ENCODE measurements at places on chromosomes 5 and 9.

DNA sequence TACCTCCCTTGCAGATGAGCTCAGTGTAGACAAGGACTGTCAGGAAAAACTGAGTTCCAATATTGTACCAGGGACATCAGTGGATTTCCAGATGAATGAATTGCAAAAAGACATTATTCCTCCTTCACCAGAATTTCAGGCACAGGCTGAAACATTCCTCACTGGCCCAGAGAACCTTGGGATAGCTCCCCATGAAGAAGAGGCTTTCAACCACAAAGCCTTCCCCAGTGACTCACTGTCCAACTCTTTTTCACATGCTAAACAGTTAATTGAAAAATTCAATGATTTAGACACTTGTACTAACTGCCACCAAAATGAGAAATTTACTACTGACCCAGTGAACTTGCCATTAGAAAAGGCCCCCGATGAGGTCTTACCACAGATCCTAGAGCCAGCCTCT, 144.5 kb downstream of the UNC13B start:
- no peak for DNase-seq

GRCh38 chr9:6715755-6716643, 41.8 kb upstream of the KDM4C start:
- DNase-seq, result peak; percentile 29

GRCh38 chr5:173884402-173885053, 3.6 kb upstream of the CPEB4 start:
- DNase-seq, result peak; percentile 11

DNA sequence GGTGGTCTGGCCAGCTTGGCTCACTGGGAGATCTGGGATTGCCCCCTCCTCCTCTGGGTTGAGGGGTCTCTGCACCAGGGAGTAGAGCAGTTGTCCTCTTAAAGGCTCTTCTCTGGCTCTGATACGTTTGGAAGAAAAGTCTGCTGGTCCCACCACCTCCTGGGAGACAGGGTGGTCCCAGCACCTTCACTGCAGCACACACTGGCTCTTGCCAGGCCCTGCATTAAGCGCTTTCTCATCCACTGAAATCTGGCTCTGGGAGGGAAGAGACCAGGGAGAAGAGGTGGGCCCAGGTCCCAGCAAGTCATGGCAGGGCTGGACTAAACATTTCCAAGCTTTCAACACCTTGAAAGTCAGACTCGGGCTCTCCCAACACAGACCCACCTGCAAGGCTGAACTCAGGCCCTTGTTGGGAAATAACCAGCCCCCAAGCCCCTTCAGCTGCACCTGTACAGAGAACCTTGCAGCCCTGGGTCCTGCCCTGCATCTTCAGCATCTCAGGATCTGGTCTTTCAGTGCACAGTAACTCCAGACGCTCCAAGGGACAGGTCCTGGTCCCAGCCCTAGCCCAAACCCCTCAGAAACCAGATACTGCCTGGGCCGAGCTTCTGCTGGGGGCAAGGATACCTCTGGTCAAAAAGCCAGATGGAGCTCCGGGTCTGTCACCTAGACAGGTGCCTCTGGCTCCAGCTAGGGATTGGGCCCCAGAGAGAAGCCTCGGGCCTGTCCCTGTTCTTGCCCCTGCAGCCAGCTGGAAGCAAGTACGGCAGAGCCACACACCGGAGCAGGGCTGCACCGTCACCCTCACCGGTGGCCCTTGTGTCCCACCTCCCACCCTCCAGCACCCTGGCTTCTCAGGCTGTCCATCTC, 134.5 kb downstream of the DAB2IP start:
- DNase-seq, result no peak

DNA sequence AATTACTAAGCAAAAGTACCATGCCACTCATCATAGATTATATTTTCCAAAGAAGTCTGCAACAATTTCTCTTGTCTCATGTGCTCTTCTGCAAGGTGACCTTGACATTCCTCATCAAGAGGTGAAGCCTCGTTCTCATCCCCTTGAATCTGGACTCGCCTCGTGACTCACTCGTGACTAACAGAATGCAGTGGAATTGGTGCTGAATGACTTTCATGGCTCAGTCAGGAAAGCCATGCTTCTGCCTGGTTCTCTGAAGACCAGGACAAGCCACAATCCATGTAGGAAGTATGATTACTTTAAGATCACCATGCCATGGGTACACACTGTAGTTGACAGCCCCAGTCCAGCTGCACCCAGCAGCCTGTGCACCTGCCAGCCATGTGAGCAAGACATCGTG, 335.8 kb downstream of the GADD45G start:
- no peak for DNase-seq

DNA sequence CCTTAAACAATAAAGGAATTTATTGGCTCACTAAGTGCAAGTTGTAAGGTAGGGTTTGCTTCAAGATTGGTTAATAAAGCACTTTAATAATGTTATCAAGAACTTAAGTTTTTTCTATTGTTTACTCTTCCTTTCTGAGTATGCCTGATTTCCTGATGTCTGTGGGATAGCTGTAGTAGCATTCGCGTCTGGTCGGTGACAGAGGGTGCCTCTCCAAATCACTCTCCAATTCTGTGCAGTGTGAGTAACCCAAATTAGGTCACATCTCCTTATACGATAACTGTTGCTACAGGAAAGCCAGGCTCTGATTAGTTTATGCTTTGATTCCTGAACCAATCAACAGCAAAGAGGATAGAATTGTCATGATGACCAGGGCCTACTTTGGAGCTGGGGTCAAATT, 90.7 kb downstream of the CCDC192 start:
- DNase-seq, result no peak

GRCh38 chr9:134594078-134594941, 47.3 kb upstream of the COL5A1 start:
- DNase-seq, result no peak

DNA sequence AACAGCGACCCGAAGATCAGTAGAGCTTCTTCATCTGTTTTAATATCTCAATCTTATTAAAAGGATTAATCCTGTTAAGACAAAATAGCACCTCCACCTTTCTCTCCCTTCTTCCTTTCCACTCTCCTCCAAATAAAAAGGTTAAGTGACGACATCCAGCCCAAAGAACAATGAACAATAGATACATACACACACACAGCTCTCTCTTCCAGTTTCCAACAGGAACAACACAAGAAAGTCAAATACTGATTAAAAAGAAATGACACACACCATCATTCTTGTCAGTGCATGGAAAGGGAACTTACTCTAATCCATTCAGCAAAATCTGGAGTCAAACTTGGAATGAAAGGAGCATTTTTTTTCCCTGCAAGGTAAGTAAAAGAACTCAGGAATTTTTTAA, 2.8 kb downstream of the ARL15 start:
- DNase-seq, result no peak

DNA sequence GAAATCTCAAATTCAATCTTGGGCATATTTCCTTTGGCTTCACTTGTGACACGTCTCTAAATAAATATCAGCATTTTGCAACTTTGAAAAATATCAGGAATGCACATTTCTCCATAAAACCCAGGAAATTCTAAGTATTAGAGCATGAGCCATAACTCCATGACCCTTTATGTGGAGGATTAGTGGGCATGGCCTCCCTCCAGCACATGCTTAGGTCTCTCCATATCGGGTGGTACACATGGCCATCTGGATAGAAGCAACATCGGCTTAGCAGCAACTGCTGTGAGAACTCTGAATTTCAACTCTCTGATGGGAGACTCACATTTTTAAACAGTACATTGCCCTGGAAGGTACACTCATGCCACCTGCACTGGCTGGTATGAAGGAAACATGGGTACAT, 73.7 kb upstream of the EGFLAM start:
- DNase-seq, result no peak

GRCh38 chr5:130571076-130571475, 594.0 kb downstream of the HINT1 start:
- DNase-seq, result no peak

- no peak for DNase-seq
Observed at GRCh38 chr5:65823204-65823603, 101.2 kb downstream of the NLN start.

DNA sequence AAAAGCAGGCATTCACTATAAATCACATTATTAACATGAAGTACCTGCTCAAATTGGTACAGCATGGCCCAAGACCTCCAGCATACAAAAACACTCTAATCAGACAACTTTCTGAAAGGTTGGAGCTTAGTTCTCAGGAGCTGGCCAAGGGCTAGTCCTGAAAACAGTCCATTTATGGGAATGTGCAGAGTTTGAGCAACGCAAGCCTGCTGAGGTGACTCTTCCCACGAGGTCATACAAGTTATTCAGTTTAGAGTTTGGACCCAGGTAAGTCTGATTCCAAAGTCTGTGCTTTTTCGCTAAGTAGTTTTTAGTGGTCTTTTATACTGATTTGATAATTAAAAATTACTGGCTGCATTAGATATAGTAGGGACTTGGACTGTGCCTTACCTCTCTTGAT, 52.6 kb downstream of the AP3S1 start:
- no peak for DNase-seq

GRCh38 chr5:27875148-27875547, 836.8 kb upstream of the CDH9 start:
- no peak for DNase-seq

GRCh38 chr5:132012371-132013005, 1.0 kb upstream of the ACSL6 start:
- DNase-seq, result no peak
